ENCODE measurements at places on chromosomes 16 and 17. TPM values are rescaled to one million over a fixed set of nuclear protein-coding genes. Genes with fewer than 3 reads are reported as not detected.

- DNase-seq, result no peak
Observed at GRCh38 chr16:57530522-57531252, 5.7 kb downstream of the CCDC102A start.

DNA sequence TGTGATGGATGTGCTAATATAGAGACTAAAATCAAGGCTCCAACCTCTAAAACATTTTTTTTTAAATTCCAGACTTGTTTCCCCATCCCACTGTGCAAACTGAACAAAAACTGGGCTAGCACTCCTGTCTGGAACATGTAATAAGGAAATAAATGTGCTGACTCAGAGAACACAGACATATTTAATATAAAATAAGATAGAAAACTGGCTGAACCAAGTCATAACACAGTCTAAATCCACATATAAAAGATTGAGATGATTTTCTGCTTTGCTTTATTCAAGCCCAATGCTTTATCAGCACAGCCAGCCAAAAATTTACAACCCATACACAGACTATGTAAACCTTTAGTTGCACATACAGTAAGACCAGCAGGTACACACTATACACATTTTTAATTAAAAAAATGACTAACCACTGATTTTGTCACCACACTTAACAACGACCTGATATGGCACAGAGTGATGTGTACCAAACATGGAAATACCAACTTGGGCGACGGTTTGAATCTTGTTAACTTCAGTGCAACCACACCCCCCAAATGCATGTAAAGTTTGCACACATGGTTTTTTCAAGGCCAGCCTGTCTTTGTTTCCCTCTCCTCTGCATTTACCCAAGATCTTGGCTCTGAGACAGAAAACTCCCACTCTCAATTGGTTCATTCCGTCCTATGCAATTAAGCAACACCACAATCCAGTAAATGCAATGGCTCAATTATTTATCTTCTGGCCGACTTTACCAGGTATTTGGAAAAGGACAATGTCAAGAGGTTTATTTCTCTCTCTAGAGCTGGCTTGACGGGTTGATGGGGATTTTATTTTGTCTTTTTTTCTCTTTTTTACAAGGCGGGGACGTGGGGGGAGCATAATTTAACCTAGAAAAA is 1.2 kb downstream of the STAT3 start:
- peak; percentile 30 for DNase-seq

Gene PPM1E
- total RNA-seq, result under 0.01 TPM

- DNase-seq, result no peak
Observed at GRCh38 chr17:83154311-83155127, 75.1 kb downstream of the METRNL start.

GRCh38 chr17:38768417-38768816 is 15.9 kb downstream of the PSMB3 start:
- DNase-seq, result no peak

- no peak for DNase-seq
Observed at GRCh38 chr16:74760007-74760767, 14.4 kb downstream of the FA2H start.

GRCh38 chr16:80515374-80515773 is 25.4 kb upstream of the DYNLRB2 start:
- no peak for DNase-seq

Gene HSD17B2
- total RNA-seq, result 3.0 TPM

- no peak for DNase-seq
Observed at GRCh38 chr16:23683487-23683886, 4.8 kb downstream of the PLK1 start.

- DNase-seq, result no peak
Observed at GRCh38 chr17:40425741-40426140, 8.0 kb upstream of the TOP2A start.

Gene PRCD
- total RNA-seq, result 0.86 TPM

Gene EVPLL
- not detected for total RNA-seq

Gene HOXB1
- total RNA-seq, result not detected

DNA sequence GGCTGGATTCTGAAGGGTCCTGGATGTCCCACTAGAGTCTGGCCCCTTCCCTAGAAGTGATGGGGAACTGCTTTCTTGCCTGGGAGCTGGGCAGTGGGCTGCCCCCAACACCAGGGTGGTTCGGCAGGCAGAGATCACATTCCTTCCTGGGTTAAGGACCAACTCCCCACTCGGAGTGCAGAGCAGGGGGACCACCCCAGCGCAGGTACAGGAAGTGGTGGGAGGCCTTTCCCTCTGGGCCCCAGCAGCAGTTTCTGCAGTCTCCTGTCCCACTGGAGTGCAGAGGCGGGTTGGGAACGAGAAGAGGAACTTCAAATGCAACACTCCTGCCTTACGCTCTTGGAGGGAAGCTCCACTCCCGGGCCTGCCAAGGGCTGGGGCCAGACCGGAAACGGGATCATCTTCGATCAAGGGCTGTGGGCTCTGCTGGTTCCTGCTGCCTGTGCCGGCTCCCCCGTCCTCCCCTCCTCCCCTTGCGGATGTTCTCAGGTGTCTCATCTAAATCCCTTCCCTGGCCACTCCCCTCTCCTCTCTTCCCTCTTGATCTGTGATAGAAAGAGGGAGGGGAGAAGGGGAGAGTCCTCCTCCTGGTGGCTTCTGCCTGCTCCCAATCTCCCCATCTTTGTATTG is 9.0 kb upstream of the NGFR start:
- DNase-seq, result no peak

GRCh38 chr17:37676115-37676925 is 33.1 kb upstream of the DDX52 start:
- no peak for DNase-seq

- no peak for DNase-seq
Observed at GRCh38 chr17:19709841-19710240, 6.5 kb downstream of the SLC47A2 start.

Gene SLC35G6
- total RNA-seq, result not detected

Gene NETO2
- total RNA-seq, result 31.8 TPM

Gene TBC1D3I
- 0.23 TPM for total RNA-seq

Gene GPR179
- total RNA-seq, result not detected

- no peak for DNase-seq
Observed at GRCh38 chr17:78674595-78675315, 97.6 kb upstream of the DNAH17 start.

DNA sequence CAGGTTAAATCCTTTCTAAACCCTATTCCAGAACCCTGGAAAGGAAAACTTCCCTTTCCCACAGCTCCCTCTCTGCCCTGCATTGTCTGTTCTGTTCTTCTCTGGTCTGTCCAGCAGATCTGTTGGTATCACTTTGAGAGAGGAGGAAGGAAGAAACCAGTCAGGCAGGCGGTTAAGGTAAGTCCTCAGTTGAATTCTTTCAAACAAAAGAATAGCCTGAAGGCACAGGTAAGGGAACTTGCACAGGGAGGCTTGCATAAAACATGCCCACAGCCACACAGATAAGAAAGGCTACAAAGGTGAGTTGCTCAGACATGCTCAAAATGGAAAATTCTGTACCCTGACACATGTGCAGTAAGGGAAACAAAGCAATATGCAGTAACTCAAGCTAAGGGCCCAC is 595.7 kb upstream of the CDH5 start:
- no peak for DNase-seq

Measured in LHCN-M2 (cell line).